ENCODE measurements at places on chromosomes 13 and 19.

GRCh38 chr19:3478409-3479176, 1.7 kb downstream of the SMIM24 start:
- no peak for DNase-seq

DNA sequence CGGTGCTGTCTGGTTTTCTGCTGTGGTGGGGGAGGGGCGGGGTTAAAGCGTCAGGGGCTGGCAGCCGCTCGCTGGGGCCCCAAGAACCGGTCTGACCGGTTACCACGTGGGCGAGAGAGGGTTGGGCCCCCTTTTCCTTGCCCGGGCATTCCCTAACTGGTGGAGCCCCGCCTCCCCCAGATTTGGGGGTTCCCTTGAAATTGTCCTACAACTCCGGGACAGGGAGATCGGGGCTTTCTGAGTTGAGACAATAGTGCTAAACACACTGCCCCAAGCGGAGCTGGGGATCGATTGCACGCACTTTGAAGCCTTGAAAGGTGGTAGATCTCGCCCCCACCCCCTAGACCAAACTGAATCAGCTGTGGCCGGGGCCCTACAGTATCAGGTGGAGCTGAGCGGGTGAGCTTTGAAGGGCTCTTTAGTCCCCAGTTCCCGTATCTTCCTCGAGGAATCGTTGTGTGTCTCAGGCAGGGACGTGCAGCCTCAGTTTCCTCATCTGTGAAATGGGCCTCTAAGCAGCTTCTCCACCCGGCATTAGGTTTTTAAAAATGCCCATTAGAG, 4.8 kb downstream of the IER2 start:
- no peak for DNase-seq

GRCh38 chr19:16660763-16661479, at the start of gene TMEM38A:
Gene TMEM38A (plus strand): TSS chr19:16661139. CDS start chr19:16661218, 79 bp downstream.
- no peak for DNase-seq

GRCh38 chr19:6608940-6609339, 18.0 kb upstream of the CD70 start:
- DNase-seq = no peak

DNA sequence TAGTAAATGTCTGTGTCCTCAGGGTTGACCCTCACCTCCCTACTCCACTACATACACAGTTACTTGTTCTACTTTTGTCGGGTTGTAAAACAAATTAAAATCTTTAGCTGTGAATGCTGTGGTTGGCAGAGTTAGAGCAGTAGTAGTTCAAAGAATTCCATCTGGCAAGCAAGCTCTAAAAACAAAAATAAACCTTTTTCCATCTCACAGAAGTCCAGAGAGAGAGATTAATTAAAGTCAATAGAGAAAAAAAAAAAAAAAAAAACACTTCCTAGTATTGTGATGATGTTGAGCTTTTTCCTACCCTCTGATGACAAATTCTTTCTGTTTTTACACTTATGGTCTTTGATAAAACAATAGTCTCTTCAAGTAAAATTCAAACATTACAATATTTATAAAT, 338.4 kb downstream of the PCDH17 start:
- no peak for DNase-seq

- no peak for DNase-seq
Observed at GRCh38 chr13:89150362-89150761, 1479.2 kb downstream of the SLITRK5 start.

DNA sequence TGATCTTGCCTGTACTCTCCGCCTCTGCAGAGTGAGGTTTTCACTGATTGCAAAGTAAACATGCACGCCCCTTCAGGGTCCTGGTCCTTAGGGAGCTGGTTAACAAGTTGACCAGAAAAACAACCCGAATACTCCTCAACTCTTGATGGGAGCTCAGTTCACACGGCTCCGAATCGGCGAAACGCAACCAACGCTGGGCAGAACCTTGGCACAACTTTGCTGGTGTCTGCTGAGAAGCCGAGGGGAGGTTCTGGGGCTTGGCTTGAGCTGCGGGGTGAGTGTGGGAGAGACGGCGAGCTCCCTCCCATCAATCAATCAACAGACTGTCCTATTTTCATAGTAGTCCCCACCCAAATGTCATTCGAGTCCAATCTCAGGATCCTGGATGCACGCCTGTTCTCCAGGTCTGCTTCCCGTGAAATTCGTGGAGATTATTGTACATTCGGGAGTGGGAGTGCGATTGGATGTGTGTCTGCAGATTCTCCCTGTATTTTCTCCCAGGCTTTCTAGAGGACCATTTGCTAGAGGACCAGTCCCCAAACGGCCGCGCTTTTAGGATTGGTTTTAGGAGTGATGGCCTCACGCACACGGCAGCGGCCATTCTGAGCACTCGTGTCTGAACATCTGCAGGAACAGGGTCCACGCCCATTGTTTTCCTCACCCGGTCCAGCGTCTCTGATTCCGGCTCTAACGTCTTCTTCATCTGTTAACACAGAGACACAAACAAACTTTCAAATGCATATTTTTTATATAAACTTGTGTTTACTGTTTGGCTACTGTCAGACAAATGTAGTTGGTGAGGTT, 51.6 kb upstream of the F7 start:
- no peak for DNase-seq

GRCh38 chr13:113996912-113997745, 23.3 kb upstream of the C13orf46 start:
- DNase-seq = no peak

GRCh38 chr13:83730674-83731073, 151.6 kb downstream of the SLITRK1 start:
- DNase-seq = no peak

GRCh38 chr13:47133011-47133445, 236.2 kb upstream of the HTR2A start:
- DNase-seq = no peak

GRCh38 chr13:68715651-68716050, 1392.0 kb upstream of the ATXN8OS start:
- no peak for DNase-seq

GRCh38 chr13:45587897-45588296, 27.6 kb downstream of the ERICH6B start:
- DNase-seq = no peak

DNA sequence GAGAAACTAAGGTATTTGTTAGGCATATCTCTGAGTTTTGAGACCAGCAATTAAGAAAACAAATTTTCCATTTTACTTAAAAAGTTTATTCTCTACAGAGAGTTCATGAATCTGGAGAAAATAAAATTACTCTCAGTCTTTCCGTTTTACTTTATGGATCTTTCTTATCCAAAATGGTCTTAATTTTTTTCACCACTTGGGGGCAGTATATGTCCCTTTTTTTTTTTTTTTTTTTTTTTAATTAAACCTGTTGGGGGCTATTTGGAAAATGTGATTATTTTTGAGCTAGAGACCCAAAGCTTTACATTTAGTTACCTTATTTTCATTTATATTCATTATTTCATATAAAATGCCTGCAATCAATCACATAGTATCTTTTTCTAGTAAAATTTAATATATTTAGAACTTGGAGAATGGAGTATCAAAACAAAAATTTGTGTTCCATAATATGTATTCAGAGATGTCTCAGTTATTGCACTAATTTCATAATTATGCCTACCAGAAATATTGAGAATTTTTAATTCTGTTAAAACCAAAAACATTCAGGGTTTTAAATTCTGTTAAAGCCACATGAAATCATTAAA, 27.1 kb downstream of the PIBF1 start:
- no peak for DNase-seq

DNA sequence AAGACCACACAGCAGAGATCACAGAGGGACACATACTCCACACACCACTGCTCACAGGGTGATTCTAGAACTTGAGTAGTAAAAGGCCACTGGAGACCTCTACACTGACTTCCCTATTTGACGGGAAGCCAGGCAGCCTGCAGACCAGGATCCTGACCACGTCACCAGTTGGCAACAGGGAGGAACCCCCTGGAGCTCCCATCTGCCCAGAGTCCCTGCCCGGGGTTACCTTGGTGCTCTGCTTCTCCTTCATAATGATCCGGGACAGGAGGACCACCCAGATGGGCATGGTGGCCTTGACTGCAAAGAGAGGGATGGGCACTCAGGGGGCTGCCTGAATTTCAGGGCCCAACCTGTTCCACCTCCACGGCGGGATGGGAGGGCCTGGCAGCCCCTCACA, 932 bp downstream of the SLC35E1 start:
- no peak for DNase-seq

DNA sequence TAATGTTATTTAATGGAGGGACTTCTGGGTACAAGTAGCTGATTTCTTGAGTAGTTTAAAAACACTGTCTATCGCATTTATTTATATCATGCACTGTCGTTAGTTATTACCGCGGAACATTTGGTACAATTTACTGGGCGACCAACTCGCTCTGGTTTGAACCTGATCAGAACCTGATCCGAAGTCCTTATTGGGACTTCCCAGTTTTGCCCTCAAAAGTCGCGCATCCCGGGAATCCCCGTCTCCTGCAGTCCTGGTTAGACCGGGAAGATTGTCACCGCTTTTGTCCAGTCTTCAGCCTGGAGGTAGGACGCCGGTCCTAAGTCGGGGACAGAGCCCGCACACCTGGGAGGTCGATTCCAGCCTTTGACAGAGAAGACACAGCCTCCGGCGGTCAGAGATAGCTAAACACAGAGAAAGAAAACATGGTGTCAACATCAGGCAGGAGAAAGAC, 694 bp downstream of the CLN5 start:
- DNase-seq = no peak

GRCh38 chr19:13255041-13255718, 105.0 kb downstream of the IER2 start:
- no peak for DNase-seq

DNA sequence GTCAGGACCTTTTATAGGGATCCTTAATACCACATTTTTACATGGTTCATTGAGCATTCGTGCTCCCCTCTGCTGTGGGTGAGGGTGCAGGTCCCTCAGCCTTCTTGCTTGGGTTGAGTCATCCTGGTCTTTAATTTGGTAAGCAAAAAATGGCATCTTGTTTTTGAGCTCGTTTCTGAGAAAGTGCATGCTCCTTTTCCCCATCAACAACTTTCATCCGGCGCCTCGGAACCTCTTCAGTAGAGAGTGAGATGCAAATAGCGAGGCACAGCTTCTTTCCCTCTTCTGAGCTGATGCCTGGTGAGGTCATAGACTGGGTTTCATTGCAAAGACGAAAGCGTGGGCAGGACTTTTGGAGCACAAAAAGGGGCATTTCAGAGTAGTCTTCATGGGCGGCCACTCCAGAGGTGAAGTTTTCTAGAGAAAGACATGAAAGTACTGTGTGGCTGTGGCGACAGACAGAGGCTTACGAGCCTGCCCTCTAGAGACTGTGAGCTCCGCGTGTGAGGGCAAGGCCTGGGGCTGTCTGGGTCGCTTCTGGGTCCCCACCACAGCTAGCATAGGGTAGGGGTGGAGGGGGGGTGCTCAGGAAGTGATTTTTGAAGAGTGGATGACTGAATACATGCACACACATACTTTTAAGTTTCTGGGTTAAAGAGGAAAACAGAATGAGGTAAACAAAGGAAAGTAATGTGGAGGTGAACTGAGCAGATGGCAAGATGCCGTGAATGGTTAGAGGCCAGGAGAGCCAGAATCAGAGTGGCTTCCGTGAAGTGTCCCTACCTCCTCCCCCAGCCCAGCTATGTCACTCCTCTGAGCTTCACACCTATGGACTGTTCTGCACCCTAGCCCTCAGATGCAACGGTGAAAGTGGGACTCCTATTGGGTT, 44.3 kb downstream of the BBC3 start:
- DNase-seq = peak; percentile 52

DNA sequence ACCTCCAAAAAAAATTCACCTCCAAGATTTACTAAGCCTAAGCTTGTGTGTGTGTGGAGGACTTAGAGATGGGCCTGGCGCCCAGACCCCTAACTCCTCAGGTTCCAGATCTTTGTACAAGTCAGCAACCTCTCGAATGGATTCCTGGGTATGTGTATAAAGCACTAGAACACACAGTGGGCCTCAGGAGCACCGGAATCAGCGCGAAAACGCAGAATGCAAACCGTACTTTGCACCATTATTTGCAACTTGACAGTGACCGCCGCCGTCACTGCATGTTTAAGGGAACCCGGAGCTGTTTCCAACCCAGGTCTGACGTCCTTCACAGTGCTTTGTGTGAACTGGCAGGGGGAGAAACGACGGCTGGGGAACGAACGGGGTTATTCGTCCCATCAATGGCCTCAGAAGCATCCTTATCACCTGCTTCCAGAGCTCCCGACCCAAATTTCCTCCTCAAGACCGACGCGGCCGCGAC, 688 bp downstream of the ZNF606 start:
- no peak for DNase-seq

- DNase-seq = no peak
Observed at GRCh38 chr13:26183416-26183815, 38.7 kb downstream of the RNF6 start.

- DNase-seq = no peak
Observed at GRCh38 chr19:3368441-3368795, 2.0 kb downstream of the NFIC start.

- no peak for DNase-seq
Observed at GRCh38 chr13:28751175-28751960, 32.6 kb upstream of the SLC46A3 start.

- DNase-seq = no peak
Observed at GRCh38 chr19:10193790-10194499, 808 bp downstream of the DNMT1 start.

GRCh38 chr19:36103842-36104552, 6.9 kb upstream of the OVOL3 start:
- DNase-seq = no peak
